GM23248 (cell line): ENCODE measurements at places on chromosomes 13 and 19.
A peak's percentile ranks its signal among the peaks of the same experiment; 100 is the strongest.

GRCh38 chr19:48290401-48290770 lies 20.5 kb downstream of the ZNF114 start:
- DNase-seq: peak; percentile 70

- no peak for DNase-seq
These were observed 1.8 kb downstream of the LILRB5 start for GRCh38 chr19:54255105-54255775.

DNA sequence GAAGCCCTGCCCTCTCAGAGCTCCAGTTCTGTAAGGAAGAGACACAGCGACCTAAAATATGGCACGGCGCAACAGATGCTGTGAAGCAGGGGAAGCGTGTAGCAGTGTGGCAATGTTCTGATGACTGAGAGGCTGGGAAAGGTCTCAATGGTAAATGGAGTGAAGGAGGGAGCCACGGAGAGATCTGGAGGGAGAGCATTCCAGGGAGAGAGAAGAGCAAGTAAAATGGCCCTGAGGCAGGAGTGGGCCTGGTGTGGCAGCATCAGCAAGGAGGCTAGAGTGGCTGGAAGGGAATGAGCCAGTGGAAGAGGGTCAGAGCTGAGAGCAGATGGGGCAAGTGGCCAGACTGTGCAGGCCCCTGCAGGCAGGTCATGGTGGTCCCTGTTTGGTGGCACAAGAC lies 16.4 kb downstream of the RCN3 start:
- DNase-seq: no peak

DNA sequence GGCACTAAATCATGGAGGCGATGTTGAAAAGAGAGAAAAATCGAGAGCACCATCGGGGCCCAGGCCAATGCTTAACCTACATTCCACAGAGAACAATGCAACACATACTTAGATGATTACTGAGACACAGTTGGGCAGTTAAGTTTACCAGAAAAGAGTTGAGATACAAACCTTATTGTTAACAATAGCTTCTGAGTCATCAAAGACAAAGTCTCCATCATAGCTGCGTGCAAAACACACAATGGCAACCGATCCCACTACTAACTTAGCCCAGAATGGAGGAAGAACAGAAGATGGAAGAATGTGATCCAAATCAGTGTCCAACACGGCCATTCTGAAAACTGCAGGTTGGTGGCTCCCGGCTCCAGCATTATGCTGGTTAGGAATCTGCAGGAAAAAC lies 6.2 kb downstream of the TMTC4 start:
- DNase-seq: peak; percentile 3

DNA sequence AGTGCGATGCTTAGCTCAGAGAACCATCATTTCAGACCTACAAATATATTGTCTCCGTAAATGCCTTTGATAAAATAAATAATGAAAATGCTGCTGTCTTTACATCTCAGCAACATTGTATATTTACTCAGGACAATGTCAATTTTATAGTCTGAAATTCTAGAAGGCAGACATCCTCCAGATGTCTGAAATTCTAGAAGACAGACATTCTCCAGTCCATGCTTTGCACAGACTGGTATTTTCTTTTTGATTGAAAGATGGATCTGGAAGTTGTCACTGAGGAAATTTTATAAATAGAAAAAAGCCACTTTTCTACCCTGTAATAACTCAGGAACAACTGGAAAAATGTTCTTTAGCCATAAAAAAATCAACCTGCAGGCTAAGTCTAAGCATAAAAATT lies 2293.3 kb downstream of the PCDH9 start:
- no peak for DNase-seq
